ENCODE measurements at places on chromosomes 2 and 18. TPM values are rescaled to one million over a fixed set of nuclear protein-coding genes. Genes with fewer than 3 reads are reported as not detected.

TLX2 gene
- not detected for total RNA-seq

CTNNA2 gene
- not detected for total RNA-seq

DNA sequence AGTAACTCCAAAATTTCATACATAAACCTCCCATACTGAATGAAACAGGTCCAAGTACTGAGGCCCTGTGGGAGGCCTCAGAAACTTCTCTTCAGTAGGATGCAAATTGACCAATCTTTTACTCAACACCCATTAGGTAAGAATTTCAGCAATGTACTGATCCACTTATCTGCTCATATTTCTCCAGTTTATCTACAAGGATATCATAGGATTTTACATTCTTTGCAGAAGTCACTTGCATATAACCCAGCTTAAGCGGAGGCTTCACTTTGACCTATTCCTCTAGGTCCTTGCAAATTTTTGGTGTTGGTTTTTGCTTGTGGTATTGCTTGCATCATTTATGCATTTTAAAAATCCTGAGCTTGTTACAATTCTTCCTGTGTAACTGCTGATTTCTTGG is 28.8 kb upstream of the SLC3A1 start:
- DNase-seq: no peak
- H3K4me3 ChIP-seq: no peak overlapping the region
- peaks cover 8% of the 10 kb centered on the region for H3K36me3 ChIP-seq
- H3K27me3 ChIP-seq: no peaks in the 10 kb centered on the region

- H3K4me1 ChIP-seq: peaks cover 9% of the 10 kb centered on the region
- H3K4me3 ChIP-seq: no peak overlapping the region
- no peak for DNase-seq
- H3K27ac ChIP-seq: peak overlapping the region; percentile 14
- H3K36me3 ChIP-seq: no peaks in the 10 kb centered on the region
Observed at GRCh38 chr2:19288291-19288690, 70.1 kb downstream of the OSR1 start.

DNA sequence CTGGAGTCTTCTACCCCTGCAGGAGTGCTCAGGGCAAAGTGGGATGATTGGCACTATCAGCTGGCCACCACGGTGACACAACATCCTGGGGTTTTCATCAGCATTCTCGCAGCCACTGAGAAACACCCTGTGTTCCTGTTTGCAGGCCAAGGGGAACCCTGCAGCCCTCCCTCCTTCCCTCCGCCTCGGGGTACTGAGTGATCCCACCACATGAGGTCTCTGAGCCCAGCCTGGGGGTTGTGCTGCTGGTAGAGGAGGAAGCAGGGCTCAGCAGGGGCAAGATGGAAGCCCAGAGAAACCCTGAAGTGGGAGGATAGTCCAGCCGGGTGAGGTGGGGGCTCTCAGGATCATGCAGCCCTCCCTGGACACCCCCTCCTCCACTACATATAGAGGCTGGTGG is at the start of gene OXER1:
TSS of gene OXER1 (minus strand) at position 40 of the 400 bp plus-strand sequence. CDS start 73 bp downstream, outside the sequence.
- no peak within 1 kb of the TSS for H3K4me3 ChIP-seq
- DNase-seq: no peak
- no peaks in the 10 kb centered on the region for H3K27me3 ChIP-seq
- H3K36me3 ChIP-seq: no peaks in the 10 kb centered on the region

GRCh38 chr2:86291328-86291662 is 46.1 kb downstream of the REEP1 start:
- no peak overlapping the region for H3K27ac ChIP-seq
- H3K27me3 ChIP-seq: peaks cover 71% of the 10 kb centered on the region
- no peak for DNase-seq
- no peaks in the 10 kb centered on the region for H3K36me3 ChIP-seq
- H3K4me1 ChIP-seq: peaks cover 6% of the 10 kb centered on the region

GRCh38 chr2:239462191-239462515 is 61.3 kb upstream of the HDAC4 start:
- H3K27me3 ChIP-seq: peaks cover 11% of the 10 kb centered on the region
- no peak overlapping the region for H3K4me3 ChIP-seq
- no peak overlapping the region for H3K27ac ChIP-seq

GRCh38 chr2:215835657-215836056 is 177.7 kb downstream of the MREG start:
- no peak for DNase-seq
- no peak overlapping the region for H3K27ac ChIP-seq
- no peaks in the 10 kb centered on the region for H3K27me3 ChIP-seq
- H3K36me3 ChIP-seq: no peaks in the 10 kb centered on the region

AGXT gene
- total RNA-seq: not detected

GRCh38 chr2:46351750-46352138 is 54.5 kb downstream of the EPAS1 start:
- H3K36me3 ChIP-seq: peaks cover 46% of the 10 kb centered on the region
- no peaks in the 10 kb centered on the region for H3K27me3 ChIP-seq
- H3K4me1 ChIP-seq: no peaks in the 10 kb centered on the region
- no peak for DNase-seq
- no peak overlapping the region for H3K4me3 ChIP-seq

ANKRD30BL gene
- not detected for total RNA-seq

- H3K27me3 ChIP-seq: peaks cover 36% of the 10 kb centered on the region
- H3K27ac ChIP-seq: no peak overlapping the region
Observed at GRCh38 chr18:5943514-5943913, 48.2 kb upstream of the TMEM200C start.

USP14 gene
- total RNA-seq: 79.1 TPM

- H3K4me3 ChIP-seq: peak overlapping the region; percentile 98
- no peaks in the 10 kb centered on the region for H3K27me3 ChIP-seq
- H3K36me3 ChIP-seq: peaks cover 5% of the 10 kb centered on the region
- H3K27ac ChIP-seq: no peak overlapping the region
- DNase-seq: peak; percentile 45
Observed at GRCh38 chr2:10305715-10306114, 3.0 kb downstream of the HPCAL1 start.

SIX3 gene
- not detected for total RNA-seq

GRCh38 chr2:4180631-4181030 is 477.3 kb downstream of the DCDC2C start:
- DNase-seq: no peak
- H3K4me3 ChIP-seq: no peak overlapping the region
- H3K36me3 ChIP-seq: no peaks in the 10 kb centered on the region
- H3K4me1 ChIP-seq: peaks cover 5% of the 10 kb centered on the region
- H3K27ac ChIP-seq: no peak overlapping the region

DNA sequence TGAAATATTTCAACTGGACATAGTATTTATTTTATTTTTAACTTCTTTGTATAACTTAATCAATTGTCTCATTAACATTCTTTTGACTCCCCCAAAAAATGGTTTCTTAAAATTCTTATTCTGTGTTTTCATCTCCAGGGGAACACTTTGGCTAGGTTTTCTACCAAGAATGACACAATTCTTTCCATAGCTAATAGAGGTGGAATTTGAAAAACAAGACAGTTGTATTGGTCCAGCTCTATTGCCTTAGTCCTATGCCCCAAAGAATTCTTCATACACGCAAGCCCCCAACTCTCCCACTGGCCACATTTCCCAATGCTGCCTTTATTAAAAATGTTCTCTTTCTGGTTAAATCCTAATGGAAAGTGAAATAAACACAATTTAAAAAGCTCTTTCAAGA is 104.7 kb upstream of the PKDCC start:
- no peaks in the 10 kb centered on the region for H3K4me1 ChIP-seq
- H3K27ac ChIP-seq: no peak overlapping the region
- DNase-seq: no peak
- no peaks in the 10 kb centered on the region for H3K36me3 ChIP-seq

GLI2 gene
- 0.74 TPM for total RNA-seq

GRCh38 chr2:1675633-1676032 is 68.7 kb downstream of the PXDN start:
- H3K4me1 ChIP-seq: peaks cover 12% of the 10 kb centered on the region
- DNase-seq: peak; percentile 97

GRCh38 chr2:143171817-143172216 is 42.6 kb downstream of the ARHGAP15 start:
- no peaks in the 10 kb centered on the region for H3K36me3 ChIP-seq
- peaks cover 15% of the 10 kb centered on the region for H3K4me1 ChIP-seq
- no peaks in the 10 kb centered on the region for H3K27me3 ChIP-seq
- DNase-seq: peak; percentile 12
- no peak overlapping the region for H3K27ac ChIP-seq
- H3K4me3 ChIP-seq: no peak overlapping the region

IL1RN gene
- 0.39 TPM for total RNA-seq

ABCG8 gene
- not detected for total RNA-seq

DNA sequence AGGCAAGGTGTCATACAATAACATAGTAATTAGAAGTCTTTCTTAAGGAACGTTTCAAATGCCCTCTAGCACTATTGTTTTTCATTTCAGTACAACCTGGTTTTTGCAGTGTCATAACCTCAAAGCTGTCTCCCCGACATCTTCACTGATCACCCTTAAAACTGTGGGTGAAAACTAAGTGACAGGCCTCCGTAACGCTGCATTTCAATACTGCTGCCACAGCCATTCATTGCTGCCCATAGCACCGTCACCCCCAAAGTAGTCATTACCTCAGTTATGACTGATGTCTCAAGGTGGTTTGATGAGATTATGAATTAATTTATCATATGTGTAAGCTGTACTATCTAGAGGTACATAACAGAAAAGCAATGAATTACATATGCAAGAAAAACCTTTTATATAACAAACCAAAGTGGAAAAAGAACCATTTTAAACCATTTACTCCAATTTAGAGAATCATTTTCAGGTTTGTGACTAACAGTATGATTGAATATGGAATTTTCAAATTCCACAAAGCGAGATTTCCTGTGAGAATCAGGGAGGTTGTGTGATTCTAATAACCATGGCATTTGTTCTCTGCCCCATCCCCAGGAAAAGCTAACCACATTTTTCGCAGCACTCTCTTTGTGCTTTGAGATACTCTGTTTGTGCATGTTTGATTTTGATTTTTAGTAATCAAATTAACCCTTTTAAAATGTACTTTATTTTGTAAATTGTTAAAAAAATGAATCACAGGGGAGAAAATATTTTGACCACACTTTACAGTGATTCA is 263.0 kb downstream of the PTGR3 start:
- H3K27ac ChIP-seq: no peak overlapping the region
- no peak for DNase-seq
- no peaks in the 10 kb centered on the region for H3K27me3 ChIP-seq
- H3K36me3 ChIP-seq: no peaks in the 10 kb centered on the region
- H3K4me3 ChIP-seq: no peak overlapping the region

GRCh38 chr2:67076239-67076624 is 320.9 kb upstream of the ETAA1 start:
- H3K4me3 ChIP-seq: no peak overlapping the region
- no peaks in the 10 kb centered on the region for H3K36me3 ChIP-seq
- DNase-seq: no peak
- H3K27ac ChIP-seq: no peak overlapping the region
